ENCODE measurements at places on chromosomes 7 and 10.

GRCh38 chr7:131633342-131633843, 77.0 kb upstream of the PODXL start:
- no peak for DNase-seq

DNA sequence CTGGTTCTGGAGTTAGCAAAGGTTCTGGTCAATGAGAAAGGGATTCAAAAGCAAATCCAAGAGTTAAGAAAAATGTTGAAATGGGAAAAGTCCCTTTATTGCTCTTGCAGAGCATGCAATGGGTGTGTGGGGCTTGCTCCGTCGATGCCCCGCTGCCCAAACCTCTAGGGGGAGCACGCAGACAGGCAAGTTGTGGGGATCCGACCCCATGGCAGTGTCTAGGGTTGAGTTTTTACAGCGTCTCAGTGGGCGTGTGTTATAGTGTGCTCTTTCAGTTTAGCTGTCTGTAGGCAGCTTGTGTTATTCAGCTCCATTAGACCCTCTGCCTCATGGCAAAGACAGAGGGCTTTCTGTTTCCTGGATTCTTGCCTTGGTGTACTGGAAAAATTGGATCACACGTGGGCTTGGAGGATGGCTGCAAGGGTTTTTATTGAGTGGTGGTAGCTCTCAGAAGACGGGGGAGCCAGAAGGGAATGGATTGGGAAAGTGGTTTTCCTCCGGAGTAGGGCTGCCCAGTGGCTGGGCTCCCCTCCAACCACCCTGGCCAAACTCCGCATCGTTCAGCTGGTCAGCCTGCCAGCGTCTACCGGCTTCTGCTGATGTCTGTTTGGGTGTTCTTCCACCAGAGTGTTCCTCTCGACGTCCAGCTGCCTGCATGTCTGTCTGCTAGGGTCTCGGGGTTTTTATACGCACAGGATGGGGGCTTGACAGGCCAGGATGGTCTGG, 102.3 kb upstream of the PLXDC2 start:
- DNase-seq, result no peak

DNA sequence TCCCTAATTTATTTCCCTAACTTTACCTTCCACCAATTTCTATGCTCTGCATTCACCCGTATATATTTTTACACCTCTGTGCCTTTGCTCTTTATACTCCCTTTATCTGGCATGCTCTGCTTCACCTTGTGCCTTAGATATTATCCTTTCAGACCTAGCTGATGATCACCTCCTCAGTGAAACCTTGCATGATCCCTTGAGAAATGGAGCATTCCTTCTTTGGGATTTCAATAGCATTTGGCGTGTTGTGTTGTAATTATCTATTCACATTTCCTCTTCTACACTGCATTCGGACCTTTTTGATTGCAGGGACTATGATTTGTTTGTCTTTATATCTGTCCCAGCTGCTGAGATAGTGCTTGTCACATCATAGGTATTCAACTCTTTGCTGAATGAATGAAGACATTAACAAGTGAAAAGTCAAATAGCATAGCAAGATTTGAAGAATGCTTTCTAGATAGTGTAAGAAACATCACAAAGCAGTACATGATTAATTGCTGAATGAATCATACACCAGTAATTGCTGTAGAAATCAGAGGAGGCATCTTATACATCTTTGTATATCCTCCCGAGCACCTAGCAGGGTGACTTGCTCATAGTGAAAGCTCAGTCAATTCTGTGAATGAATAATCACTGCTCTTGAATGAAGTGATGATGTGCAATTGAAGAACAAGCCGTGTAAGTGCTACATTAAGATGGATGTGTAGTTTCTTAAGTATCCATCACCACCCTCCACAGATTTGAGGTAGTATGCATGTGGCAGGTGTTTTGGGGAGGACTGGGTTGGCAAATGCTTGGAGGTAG, 2.0 kb upstream of the TM9SF3 start:
- no peak for DNase-seq

DNA sequence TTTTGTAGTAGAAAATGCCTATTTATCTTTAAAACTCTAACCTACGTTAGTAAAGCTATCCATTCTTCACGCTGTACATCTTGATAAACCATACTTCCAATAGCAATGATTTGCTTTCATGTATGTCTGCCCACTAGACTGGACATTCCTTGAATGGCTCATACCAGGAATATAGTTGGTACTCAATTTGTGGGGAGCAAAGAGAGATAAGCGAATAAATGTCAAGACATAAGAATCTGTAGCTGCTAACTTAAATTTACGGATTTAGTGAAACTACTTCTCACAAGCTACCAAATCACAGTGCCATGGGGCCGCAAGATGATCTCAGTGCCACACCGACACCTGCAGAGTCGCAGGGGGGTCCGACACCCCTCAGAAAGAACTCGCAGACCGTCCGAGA, 763 bp upstream of the RALA start:
- DNase-seq, result no peak

GRCh38 chr10:64037071-64037661, 516.0 kb downstream of the REEP3 start:
- no peak for DNase-seq

Measured in stimulated activated CD4-positive, alpha-beta T cell treated with anti-CD3 and anti-CD28 coated beads, TNF-alpha, amount 100 ng/mL, for 1 hour (primary cell).